ENCODE measurements at places on chromosomes 4 and X. TPM values are rescaled to one million over a fixed set of nuclear protein-coding genes. Genes with fewer than 3 reads are reported as not detected.

ANXA3 gene
- 1.1 TPM for total RNA-seq

LIMCH1 gene
- 17.4 TPM for total RNA-seq

DCAF4L1 gene
- total RNA-seq: not detected

RAB40AL gene
- not detected for total RNA-seq

ALB gene
- not detected for total RNA-seq

- peak; percentile 60 for DNase-seq
Observed at GRCh38 chrX:47143894-47144625, 442 bp downstream of the NDUFB11 start.

DNA sequence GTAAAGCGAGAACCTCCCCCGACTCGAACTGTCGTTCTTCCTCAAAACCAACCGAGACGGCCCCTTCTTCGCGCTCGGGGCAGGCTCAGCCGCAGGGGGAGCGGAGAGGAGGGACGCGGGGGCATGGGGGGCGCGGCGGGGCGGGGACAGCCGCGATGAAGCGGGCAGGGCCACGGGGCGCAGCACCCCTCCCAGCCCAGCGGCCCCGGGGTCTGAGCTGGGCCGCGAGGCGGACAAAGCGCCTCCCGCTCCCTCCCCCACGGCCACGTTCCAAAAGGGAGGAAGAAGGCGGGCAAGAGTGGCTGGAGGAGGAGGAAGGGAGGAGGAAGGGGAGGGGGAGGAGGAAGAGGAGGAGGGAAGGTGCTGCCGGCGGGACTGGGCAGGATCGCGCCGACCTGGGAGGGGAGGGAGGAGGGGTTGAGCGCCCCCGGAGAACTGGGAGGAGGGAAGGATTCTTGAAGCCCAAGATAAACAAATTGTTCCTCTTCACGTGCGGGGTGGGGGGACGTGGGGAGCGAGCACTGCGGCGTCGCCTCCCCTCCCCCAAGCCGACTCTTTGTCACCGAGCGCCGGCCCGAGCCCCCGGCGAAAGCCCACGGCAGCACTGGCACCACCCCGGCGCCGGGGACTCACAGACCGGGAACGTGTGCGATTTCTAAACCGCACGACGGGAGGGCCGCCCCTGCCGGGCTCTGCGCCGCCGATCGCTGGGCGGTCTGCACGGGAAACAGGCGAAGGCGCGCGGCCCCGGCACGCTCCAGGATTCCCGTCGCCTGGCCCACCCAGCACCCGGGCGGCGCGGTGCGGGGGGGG, 2.9 kb downstream of the MAML3 start:
- peak; percentile 94 for DNase-seq

DNA sequence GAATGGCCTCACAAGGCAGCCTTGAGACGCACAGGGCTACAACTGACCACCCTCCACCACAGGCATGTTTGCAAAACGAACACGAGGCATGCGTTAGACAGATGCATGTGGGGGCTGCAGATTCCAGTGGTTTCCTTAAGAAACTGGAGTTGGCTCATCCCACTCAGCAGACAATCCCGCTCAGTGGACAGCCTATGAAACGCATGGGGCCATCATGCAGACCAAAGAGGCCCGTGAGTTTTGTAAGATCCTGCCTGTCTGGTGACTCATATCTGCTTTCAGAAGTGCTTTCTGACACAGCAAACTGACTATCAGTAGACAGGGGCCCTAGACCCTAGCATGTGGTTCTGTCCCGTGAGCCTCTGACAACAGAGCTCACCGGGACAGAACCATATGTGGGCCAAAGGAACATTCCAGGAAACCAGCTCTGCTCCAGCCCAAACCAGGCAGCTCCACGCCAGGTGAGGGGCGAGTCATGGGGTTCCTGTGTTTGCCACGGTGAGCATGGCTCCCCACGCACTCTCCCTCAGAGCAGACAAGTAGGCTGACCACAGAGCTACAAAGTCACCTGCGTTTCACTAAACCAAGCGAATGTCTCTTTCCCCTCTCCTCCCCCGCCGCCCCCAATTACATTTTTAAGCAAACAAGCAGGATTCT, 74.4 kb downstream of the MTMR1 start:
- DNase-seq: peak; percentile 71

GRCh38 chr4:89069481-89069880, 12.5 kb upstream of the FAM13A start:
- no peak for DNase-seq

All from GM23248 (cell line).